ENCODE measurements at places on chromosomes 5 and 9.
A peak's percentile ranks its signal among the peaks of the same experiment; 100 is the strongest.

- DNase-seq = no peak
Measured at GRCh38 chr5:172906888-172907287, 52.3 kb upstream of the RPL26L1 start.

GRCh38 chr9:128818839-128819715, 777 bp downstream of the ENDOG start:
- peak; percentile 39 for DNase-seq

- DNase-seq = no peak
Measured at GRCh38 chr5:131993676-131994075, 17.8 kb downstream of the ACSL6 start.

GRCh38 chr9:33517373-33517772, 6.7 kb upstream of the ANKRD18B start:
- DNase-seq = no peak

DNA sequence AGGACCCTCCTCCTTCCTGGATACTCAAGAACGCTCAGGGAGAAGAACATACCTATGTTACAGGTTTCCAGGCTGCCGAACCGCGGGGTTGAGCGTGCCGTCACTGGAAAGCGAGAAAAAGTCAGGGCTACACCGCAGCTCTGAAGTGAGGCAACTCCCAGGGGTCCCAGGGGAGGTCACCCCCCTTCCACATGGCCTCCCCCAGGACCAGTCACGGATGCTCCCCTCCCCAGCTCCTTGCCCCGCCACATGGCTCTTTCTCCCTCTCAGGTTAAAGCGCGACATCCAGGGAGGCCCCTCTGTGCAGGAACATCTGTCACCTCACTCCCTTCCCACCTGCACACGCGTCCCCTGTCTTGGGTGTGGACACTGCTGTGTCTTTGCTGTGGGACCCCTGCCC, 44.0 kb upstream of the ZNF354A start:
- no peak for DNase-seq

All from stimulated activated naive B cell treated with anti-CD40 and anti-IgM and Interleukin-4, amounts not matched to agents 10 μg/mL and 1 μg/mL and 100 μg/mL, for 72 hours (primary cell).